ENCODE measurements at places on chromosomes 13 and 19.

DNA sequence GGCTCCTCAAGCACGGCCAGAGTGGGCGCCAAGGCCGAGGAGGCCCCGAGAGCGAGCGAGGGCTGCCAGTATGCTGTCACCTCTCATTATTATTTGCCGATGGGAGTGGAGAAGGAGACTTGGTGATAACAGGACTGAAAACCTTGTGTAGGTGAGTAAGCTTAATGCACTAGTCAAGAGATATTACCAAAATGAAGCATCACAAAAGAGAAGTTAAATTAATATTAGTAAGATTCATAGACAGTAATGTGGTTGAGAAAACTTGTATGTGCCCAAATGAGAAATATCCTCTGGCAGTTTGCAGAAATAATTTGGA is 204.5 kb upstream of the SLITRK1 start:
- DNase-seq, result no peak

DNA sequence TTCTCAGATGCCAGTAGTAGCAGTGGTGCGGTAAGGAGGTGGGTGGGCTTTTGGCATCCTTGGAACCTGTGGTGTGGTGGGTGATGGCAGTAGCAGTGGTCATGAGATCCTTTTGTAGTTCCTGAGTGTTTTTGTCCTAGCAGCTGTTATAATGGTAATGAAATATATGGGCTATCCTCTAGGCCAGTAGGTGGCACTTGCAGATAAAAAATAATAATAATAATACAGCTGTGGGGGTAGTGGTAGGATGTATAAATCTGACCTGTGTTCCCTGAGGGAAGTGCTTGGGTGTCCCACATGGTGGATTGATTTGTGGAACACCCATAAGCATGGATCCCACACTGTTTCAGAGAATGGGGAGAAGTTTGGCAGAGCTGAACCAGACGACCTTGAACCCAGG is 334.0 kb downstream of the SLITRK5 start:
- no peak for DNase-seq

GRCh38 chr19:53394522-53394973 is 401 bp upstream of the ZNF765 start:
- DNase-seq, result peak; percentile 30

GRCh38 chr13:40568246-40569023 is 98.0 kb downstream of the FOXO1 start:
- no peak for DNase-seq

DNA sequence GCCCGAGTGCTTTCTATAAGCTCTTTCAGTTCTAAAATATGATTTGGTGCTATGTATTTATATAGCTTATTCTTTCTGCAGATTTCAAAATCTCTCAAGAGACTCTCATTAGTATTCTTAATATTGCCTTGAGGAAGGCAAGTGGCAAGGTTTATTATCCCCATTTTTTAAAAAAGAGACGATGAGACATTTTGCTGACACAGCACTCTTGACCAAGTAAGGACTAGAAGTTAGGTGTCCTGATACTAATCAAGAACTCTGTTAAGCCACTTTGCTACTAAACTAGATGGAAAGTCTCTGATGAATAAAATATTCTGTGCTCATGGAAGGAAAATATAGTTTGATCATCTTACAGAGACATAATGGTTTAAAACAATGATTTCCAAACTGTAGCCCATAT is 164.7 kb downstream of the MZT1 start:
- no peak for DNase-seq

DNA sequence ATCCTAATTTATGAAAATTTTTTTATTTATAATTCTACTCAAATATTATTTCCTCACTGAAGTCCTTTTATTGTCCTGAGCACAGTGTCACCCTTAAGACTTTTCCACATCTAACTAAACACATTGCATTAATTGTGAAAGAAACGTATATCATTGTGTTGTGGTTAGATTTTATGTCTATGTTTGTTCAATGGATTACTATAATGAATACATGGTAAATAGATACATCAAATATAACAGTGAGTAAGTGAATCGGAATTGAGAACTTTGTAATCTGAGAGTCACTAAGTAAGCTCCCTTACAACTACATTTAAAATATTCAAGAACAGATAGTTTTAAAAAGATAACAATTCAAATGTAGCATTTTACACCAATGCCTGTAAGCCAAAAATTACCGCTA is 417.6 kb upstream of the PCDH20 start:
- no peak for DNase-seq

DNA sequence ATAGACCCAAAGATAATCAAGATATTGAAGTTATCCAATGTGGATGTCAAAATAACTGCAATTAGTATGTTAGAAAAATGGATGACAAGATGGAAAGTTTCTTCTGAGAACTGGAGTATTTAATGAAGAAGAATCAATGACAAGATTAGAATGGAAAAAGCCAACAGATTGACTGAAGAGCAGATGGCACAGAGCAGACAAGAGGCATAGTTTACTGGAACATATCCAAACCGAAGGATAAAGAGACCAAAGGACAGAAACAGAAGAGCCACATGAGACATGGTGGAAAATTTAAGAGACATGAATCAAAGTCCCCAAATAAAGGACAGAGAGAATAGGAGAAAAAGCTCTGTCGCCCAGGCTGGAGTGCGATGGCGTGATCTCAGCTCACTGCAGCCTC is 89.6 kb upstream of the RXFP2 start:
- no peak for DNase-seq

- no peak for DNase-seq
These were observed 1.1 kb upstream of the LYL1 start for GRCh38 chr19:13103581-13104359.

DNA sequence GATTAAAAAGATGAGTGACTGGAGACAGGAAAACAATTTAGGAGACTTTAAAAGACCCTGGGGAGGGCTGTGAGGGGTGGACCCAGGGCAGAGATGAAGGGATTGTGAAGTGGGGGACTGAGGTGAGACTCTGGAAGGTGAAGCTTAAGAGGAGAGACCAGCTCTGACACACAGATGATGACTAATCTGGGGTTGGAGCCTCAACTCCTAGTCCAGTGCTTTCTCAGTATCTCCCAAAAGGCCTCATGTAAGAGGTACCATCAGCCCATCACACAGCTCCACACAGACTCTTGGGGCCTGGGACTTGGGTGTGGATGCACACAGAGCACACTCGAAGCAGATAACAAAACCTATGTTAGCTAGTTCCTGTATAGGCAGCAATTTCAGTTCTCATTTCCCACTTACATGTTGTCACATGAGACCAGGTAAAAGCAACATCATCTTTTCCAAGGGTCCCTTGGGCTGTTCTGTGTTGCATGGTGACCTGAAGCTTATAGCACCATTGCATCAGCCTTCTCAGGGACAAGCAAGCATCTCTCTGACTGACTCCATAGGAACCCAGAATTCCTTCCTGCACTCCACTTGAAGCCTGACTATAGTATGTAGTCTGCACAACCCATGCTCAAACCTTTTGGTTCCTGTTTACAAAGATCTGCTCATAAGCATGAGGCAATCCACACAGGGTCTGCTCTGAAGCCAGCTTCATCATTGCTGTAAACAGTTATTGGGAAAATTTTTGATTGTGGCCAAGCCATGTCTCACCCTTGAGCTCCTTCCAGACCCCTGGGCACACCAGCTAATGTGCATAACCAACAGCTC is 88.6 kb upstream of the MYCBP2 start:
- no peak for DNase-seq

DNA sequence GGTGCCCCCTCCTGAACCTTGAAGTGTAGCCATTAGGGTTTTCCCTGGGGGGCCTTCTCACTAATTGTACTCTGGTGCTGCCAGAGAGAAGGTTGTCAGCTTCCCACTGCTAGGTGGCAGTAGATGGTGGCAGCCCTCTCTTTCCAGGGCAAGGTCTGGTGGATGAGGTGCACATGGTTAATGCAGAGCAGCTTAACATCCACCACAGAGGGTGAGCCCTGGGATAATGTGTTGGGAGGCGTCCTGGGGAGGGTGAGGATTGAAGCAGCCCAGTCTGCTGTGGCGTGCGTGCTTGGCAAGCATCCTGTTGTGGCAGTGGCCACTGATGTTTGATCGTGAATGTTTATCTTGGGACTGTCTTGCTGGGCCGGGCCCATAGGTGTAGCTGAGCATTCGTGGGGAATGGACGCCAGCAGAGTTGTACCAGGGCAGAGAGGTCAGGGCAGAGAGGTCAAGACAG is 5.8 kb downstream of the EGLN2 start:
- no peak for DNase-seq

GRCh38 chr13:99469041-99469440 is 32.2 kb upstream of the TM9SF2 start:
- no peak for DNase-seq

DNA sequence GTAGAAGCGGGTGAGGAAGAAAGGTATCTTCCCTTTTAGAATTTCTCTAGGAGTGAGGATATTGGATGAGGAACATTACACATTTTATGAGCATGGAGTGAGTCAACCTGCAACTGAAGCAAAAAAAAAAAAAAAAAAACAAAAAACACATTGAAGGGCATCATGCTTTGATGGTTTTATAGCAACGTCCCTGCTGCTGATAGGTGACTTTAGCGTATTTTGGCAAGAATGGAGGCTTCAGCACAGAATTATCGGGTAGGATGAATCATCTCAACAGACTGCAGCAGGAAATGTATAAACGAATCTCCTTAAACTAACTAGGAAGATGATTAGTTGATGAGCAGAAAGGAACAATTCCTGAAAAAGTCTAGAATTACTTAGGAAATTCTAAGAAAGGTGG is 1359.6 kb upstream of the ATXN8OS start:
- DNase-seq, result peak; percentile 10

DNA sequence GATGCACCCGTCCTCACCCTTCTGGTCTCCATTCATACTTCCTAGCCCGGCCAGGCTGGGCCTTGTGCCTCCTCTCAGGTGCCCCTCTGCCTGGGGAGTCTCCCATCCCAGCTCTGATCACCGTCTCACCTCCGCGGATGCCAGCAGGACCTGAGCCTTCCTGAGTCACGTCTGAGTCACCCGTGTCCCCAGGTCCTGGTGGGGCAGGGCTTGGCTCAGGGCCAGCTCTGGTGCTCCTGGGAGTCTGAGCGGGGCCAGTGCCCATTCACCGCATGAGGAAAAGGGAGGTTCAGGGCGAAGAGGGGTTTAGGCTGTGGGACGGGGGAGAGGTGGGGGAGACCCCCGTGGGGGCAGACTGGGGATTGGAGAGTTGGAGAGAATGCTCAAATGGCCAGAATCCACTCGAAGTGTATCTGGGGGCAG is 593 bp downstream of the ATP8B3 start:
- DNase-seq, result peak; percentile 28

- DNase-seq, result no peak
These were observed 42.9 kb upstream of the URAD start for GRCh38 chr13:28031220-28031895.

DNA sequence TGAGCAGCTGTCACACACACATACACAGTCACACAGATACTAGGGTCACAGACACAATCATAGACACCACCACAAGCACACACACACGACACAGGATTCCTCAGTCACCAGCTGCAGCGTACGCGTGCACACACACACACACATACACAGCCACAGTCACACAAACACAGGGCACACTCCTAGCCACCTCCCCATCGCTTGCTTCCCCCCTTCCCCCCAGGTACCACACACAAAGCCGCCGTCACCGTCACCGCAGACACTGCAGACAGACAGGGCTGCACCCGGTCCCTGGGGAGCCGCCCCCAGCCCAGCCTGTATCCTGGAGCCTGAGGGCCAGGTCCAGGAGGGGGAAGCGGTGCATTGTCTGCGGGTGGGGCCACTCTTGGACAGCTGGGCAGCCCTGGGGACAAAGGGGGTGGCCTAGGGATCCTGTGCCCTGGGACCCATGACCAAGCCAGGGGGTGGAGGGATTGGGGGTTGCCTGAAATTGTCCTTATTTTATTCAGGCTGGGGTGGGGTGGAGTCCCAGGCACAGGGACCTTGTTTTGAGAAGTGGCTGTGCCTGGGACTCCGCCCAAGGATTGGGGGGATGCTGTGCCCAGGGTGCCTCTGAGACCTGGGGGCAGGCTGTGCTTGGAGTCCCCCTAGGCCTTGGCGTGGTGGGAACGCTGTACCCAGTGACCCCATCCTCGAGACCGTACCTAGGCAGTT is 957 bp downstream of the NUMBL start:
- no peak for DNase-seq

DNA sequence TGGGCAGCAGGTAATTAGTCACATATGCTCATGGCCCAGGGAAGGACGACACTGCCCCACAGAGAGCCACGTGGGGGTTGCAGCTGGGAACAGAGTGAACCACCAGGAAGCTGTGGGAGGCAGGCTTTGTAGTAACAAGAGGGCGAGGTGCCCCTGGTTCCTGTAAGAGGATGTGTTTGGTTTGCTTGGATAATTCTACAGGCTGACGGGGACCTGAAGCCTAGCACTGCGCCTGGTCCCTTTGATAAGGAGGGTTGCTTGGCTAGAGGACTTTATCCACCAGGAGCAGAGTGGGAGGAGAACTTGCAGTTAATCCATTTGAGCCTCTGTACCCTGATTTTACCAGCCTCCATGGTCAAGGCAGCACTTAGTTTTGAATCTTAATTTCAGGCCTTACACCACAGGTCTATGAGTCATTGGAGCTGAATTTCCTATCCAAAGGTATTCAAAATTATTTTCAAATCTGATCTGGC is 67.4 kb upstream of the CLDN10 start:
- peak; percentile 52 for DNase-seq

GRCh38 chr13:106597749-106598395 is 29.9 kb upstream of the ARGLU1 start:
- no peak for DNase-seq

DNA sequence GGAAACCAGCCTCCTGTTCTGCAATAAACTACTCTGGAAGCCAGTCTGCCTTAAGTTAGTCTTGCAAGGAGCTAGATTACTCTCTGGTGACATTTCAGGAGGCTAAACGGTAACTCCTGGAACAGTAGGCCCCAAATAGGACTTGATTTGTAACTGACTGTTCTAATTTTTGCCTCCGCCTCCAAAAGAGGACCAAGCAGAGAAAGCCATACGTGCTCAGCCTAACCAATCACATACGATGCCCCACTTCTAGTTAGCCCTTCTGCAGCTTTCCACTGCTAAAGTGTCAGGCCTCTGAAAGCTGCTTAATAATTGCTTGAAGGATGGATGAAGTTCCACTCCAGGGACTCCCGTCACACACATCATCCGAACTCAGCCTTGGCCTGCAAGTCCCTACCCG is 744 bp downstream of the ZNF805 start:
- DNase-seq, result peak; percentile 57

- DNase-seq, result no peak
These were observed 397 bp downstream of the SLC44A2 start for GRCh38 chr19:10625762-10626138.

GRCh38 chr19:47107953-47108746 is 5.4 kb downstream of the ZC3H4 start:
- peak; percentile 46 for DNase-seq

GRCh38 chr19:39839678-39840327 is 5.8 kb upstream of the DYRK1B start:
- no peak for DNase-seq

- DNase-seq, result peak; percentile 69
These were observed 983 bp downstream of the ITM2B start for GRCh38 chr13:48233889-48234488.
